ENCODE measurements at places on chromosomes 5 and 9.

DNA sequence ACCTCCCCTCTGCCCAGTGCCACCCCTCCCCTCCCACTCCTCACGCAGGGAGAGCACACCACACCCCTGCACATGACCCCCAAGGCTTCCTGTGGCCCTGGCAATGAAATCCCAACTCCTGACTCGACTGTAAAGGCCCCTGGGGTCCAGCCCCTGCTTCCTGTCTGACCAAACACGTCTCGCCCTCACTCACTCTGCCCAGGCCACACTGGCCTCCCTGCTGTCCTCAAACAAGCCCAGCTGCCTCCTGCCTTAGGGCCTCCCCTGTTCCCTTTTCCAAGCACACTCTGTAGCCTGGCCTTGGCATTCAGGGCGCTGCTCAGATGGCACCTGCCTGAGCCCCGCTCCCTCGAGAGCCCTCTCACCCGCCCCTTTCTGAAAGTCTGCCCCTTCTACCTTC is 42.4 kb downstream of the HK3 start:
- DNase-seq: no peak

GRCh38 chr9:126435626-126436025 is 109.0 kb downstream of the MVB12B start:
- DNase-seq: no peak

- no peak for DNase-seq
These were observed 79.4 kb downstream of the CAAP1 start for GRCh38 chr9:26813247-26813646.

GRCh38 chr9:114278881-114279570 is 43.9 kb upstream of the ORM1 start:
- DNase-seq: no peak

- DNase-seq: no peak
These were observed 782 bp upstream of the CDC20B start for GRCh38 chr5:55173687-55174230.

DNA sequence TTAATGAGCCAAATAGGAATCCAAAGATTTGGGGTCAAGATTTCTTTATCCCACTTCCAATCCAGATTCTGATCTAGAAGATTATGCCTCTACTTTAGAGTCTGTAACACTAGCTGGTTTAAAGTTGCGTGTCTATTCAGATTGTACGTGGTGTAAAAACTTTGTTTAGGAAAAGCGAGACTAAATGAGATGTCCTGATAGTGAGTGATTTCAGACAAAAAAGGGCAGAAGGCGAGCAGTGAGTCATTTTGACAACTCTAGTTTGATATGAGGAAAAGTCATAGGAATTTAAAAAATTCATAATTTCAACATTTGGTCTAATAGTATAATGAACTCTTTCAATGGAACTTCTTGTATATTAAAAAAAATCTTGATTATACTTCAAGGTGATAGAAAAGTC is 119.6 kb upstream of the KLF9 start:
- no peak for DNase-seq

- DNase-seq: no peak
These were observed 262.8 kb downstream of the NR3C1 start for GRCh38 chr5:143140492-143141203.

GRCh38 chr5:30880514-30880913 is 313.0 kb upstream of the CDH6 start:
- no peak for DNase-seq

DNA sequence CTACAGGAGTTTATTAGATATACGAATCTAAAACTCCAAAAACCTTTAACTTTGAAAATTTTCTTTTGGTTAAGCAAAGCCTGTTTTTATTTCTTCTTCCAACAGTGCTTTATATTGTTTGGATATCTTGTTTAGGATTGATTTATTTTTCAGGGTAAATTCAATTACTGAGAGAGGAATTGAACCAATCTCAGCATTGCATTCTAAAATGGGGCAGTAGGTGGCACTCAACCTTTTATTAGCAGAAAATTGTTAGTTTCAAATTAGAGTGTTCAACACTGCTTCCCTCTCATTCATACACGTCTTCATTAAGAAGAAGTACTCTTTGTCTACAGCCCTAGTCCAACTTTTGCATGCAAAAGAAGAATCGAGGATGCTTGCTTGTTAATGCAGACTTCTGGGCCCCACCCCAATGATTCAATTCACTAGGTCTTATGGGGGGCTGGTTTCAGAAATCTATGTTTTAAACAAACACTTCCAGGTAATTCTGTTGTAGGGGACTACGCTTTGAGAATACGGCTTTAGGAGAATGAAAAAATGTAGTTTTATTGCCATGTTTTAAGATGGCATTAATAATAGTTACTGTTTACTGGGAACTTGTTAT is 26.6 kb downstream of the MRPL22 start:
- DNase-seq: no peak

- no peak for DNase-seq
These were observed 13.5 kb downstream of the SDHA start for GRCh38 chr5:231661-232060.

- DNase-seq: peak; percentile 3
These were observed 36.3 kb upstream of the FBXL17 start for GRCh38 chr5:108418197-108418596.

GRCh38 chr5:135393229-135393628 is 5.8 kb downstream of the MACROH2A1 start:
- no peak for DNase-seq

DNA sequence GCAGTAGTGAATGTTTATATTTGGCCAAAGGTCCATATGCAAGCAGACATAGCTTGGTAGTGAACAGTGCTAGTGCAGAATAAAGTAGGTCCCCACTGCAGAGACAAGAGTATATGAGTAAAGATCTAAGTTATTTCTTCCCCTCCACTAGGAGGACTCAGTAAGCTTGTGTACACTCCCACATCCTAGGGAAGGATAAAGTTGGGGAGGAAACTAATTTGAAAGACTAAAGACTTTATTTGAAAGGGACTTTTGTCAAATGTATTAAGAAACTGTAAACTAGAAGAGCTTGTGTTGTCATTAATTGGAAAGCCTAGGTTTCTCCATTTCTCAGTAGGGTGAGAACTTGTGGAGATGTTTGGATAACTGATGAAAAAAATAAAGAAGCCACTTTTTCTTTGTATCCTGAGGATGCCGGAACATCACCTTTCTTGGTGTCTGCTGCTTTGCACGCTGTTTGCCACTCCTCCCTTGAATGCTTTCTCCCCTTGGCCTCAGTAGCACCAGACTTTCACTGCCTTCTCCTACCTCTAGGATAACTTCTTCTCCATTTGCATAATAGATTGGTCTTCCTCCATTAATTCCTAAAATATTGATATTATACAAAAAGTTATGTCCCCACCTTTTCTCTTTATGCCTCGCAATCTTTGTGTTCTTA is 329.0 kb downstream of the PARP8 start:
- no peak for DNase-seq

DNA sequence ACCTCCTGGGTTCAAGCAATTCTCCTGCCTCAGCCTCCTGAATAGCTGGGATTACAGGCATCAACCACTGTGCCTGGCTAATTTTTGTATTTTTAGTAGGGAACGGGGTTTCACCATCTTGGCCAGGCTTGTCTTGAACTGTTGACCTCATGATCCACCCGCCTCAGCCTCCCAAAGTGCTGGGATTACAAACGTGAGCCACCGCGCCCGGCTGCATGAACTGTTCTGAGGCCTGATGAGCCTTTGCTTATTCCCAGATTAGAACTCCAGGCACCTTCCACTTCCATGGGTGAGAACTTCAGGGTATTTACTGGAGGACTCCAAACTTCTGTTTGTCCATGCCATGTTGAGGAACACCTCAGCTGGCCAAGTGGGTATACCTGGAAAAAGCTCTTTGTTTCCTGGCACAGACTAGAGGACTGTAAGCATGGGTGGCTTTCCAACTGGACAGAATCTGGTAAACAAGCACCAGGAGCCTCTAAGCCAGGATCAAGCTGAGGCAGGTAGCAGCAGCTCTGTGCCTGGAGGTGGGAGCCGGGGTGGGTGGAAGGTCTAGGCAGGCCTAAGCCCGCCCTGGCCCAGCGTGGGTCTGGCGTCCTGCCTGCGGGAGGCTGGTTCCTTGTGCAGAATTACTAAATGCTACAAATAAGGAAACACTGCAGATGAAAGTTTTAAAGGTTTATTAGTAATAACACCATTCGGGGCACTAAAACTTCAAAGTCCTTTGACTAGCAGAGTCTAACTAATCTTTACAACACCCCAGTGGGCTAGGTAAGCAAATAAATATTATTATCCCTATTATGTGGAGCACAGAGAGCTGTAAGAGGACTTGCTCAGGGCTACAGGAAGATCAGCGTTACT is 78.4 kb downstream of the SEMA5A start:
- DNase-seq: no peak

- DNase-seq: no peak
These were observed 141.5 kb downstream of the TRPM3 start for GRCh38 chr9:70979966-70980365.

DNA sequence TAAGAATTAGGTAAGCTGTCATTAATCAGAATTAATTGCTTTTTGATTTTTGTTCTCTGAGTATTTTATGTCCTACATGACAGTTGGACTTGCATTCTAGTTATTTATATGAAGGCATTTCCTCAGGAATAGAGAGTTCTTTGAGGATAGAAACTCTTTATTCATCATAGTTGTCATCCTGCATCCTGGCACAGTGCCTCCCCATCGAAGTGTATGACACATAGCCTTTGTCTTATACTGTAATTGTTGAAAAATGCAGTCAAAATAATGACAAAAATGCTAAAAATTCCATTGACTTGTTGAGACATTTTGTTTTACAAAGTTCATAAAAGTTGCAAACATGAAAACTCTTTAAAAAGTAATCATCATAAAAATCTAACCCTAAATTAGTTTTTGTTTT is 36.5 kb downstream of the CFAP95 start:
- DNase-seq: no peak

DNA sequence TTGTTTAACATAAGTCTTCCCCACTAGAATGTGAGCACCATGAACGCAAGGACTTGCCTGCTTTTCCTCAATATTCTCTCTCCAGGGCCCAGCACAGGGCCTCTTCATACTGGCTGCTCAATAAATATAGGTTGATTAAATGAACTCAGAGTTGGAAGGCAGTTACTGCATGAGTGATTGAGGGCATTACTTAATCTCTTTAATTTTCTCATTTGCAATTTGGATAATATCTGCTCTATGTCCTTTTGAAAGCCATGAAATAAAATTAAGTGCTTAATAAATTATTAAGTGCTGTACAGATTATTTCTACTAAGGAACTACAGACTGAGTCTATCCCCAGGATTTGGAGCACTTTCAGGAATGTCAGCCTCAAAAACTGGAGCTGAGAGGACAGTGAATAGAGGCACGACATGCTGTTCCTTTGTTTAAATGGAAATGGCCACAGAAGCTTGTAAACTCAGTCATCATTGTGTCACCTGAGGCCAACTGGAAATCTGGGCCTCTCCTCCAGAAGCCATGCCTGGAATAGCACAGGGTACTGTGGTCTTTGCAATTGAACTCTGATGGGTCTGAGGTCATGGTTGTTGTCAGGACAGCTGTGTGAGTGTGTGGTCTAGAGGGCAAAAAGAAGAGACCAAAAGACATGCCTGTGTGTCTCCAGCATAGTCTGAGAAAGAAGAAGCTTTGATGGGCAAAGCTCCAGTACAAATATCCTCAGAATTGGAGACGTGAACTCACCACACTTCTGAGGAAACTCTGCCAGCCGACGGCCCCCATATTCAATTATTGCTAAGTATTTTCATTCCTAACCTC is 86.1 kb downstream of the SH3TC2 start:
- DNase-seq: no peak

- DNase-seq: no peak
These were observed 80.8 kb downstream of the LMNB1 start for GRCh38 chr5:126857472-126858410.

DNA sequence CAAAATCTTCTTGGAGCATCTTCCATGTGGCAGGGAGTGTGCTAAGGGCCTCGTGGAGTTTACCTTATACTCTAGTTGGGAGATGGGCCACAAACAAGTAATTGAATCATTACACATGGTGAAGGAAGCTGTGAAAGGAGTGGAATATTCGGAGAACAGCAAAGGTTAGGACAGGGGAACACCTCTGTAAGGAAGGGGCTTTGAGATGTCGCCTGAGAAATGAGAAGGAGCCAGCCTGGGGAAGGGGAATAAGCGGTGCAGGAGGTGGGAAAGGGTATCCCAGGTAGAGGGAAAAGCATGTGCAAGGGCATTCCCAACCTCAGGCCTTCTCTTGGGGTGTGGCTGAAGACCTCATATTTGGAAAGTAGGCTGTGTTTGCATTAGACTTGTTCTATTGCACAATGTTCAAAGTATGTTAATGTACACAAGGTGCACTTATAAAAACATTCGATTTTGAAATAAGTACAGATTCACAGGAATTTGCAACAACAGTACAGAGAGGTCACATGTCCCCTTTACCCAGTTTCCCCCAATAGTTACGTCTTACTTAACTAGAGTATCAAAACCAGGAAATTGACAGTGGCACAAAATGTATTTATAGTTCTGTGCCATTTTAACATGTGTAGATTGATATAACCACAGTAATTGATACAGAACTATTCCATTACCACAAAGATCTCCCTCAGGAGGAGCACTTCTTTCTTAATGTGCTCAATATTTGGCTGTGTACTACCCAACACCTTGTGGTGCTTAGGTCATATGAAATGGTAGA is 2.4 kb upstream of the STOM start:
- DNase-seq: no peak

DNA sequence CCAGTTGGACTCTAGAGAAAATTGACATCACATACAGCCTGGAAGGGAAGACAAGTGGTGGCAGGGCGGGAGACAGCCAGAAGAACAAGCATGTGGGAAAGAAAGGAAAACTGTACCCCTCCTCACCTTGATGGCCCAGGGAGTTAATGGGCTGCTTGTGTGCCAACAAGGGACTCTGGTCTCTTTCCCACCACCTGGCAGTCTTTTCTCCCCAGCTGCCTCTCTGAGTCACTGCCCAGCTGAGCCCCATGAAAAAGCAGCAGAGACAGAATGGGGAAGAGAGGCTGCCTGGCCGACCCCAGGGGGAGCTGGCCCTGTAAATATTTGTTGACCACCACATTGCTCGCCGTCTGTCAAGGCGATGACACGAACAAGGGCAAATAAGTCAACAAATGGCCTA is 359.4 kb downstream of the ENC1 start:
- DNase-seq: no peak

GRCh38 chr5:132800545-132800944 is 12.6 kb upstream of the SOWAHA start:
- DNase-seq: no peak

- no peak for DNase-seq
These were observed 138.6 kb downstream of the ARHGEF28 start for GRCh38 chr5:73764586-73764985.

- DNase-seq: no peak
These were observed 9.8 kb upstream of the GDNF start for GRCh38 chr5:37849641-37850040.

- no peak for DNase-seq
These were observed 24.2 kb downstream of the POU5F2 start for GRCh38 chr5:93717162-93717561.

GRCh38 chr9:1473956-1474634 is 423.9 kb downstream of the DMRT2 start:
- no peak for DNase-seq

DNA sequence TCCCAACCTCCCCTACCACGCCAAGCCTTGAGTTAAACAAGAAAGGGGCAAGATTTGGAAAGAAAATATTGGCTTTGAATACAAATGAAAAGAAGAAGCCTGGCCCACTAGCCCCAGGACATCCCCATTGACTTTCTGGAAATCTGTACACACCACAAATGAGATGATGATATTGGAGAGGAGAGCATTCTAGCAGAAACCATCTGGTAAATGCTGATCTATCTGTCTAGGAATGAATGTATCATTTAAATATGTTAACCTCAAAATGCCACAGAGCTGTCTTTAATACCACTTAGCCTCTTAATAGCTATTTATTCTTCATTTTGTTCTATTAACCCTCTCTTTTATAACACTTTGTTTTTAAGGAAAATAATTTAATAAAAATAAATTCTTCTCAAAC is 270.2 kb upstream of the PDE4D start:
- no peak for DNase-seq

Measured in activated gamma-delta T cell (primary cell).